ENCODE measurements at places on chromosomes 5 and 9.

GRCh38 chr9:121607434-121608167 lies 43.8 kb upstream of the DAB2IP start:
- no peaks in the 10 kb centered on the region for H3K27me3 ChIP-seq
- H3K36me3 ChIP-seq, result no peaks in the 10 kb centered on the region
- H3K27ac ChIP-seq, result peak overlapping the region; percentile 19
- DNase-seq, result no peak

DNA sequence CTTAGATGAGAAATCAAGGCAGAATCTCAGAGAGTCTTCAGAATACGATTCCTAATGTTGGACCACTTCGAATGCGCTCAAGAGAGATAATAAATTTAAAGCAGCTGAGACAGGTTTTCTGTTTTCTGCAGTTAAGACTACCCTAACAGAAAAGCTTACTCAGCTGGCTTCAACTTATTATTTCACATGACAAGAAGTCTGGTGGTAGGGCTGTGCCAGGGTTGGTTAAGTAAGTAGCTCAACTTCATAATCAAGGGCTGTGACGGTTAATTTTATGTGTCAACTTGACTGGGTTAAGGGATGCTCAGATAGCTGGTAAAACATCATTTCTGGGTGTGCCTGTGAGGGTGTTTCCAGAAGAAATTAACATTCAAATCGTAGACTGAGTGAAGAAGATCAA lies 3.8 kb downstream of the GPR150 start:
- H3K27me3 ChIP-seq, result no peaks in the 10 kb centered on the region
- no peak for DNase-seq
- H3K4me3 ChIP-seq, result no peak overlapping the region
- H3K4me1 ChIP-seq, result no peaks in the 10 kb centered on the region

- H3K27me3 ChIP-seq, result no peaks in the 10 kb centered on the region
- H3K27ac ChIP-seq, result no peak overlapping the region
- no peaks in the 10 kb centered on the region for H3K36me3 ChIP-seq
- H3K4me3 ChIP-seq, result no peak overlapping the region
- no peak for DNase-seq
Observed at GRCh38 chr5:33235304-33235703, 205.5 kb upstream of the TARS1 start.

DNA sequence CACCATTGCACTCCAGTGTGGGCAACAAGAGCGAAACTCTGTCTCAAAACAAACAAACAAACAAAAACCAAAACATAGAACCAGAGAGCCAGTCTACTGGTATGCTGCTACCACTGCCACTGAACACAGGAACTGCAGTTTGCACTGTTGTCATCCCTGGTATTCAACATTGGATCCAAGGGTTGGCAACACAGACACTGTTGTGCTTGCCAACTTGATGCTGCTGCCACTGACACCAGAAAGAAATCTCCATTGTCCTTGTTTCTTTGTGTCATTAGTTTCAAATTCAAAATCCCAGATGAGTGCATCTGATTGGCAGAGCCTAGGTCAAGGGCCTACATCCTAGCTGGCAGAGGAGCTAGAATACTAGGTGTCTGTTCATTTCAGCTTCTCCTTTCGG lies 16.2 kb downstream of the HINT1 start:
- no peak for DNase-seq
- no peaks in the 10 kb centered on the region for H3K27me3 ChIP-seq
- H3K4me3 ChIP-seq, result no peak overlapping the region
- H3K36me3 ChIP-seq, result no peaks in the 10 kb centered on the region

- no peak overlapping the region for H3K4me3 ChIP-seq
- H3K27ac ChIP-seq, result no peak overlapping the region
- no peaks in the 10 kb centered on the region for H3K27me3 ChIP-seq
- no peak for DNase-seq
Observed at GRCh38 chr5:96597438-96598020, 64.6 kb upstream of the CAST start.

- H3K36me3 ChIP-seq, result no peaks in the 10 kb centered on the region
- H3K27me3 ChIP-seq, result no peaks in the 10 kb centered on the region
- no peak overlapping the region for H3K27ac ChIP-seq
- H3K4me1 ChIP-seq, result no peaks in the 10 kb centered on the region
- DNase-seq, result peak; percentile 52
Observed at GRCh38 chr9:72280913-72281500, 84.0 kb downstream of the ZFAND5 start.

GRCh38 chr9:11199335-11199734 lies 586.5 kb upstream of the PTPRD start:
- DNase-seq, result no peak
- no peaks in the 10 kb centered on the region for H3K27me3 ChIP-seq
- H3K4me3 ChIP-seq, result no peak overlapping the region
- no peaks in the 10 kb centered on the region for H3K36me3 ChIP-seq

- H3K27ac ChIP-seq, result no peak overlapping the region
- H3K4me1 ChIP-seq, result no peaks in the 10 kb centered on the region
- H3K36me3 ChIP-seq, result no peaks in the 10 kb centered on the region
- no peak for DNase-seq
- no peak overlapping the region for H3K4me3 ChIP-seq
Observed at GRCh38 chr5:124126504-124127217, 614.7 kb downstream of the CSNK1G3 start.

- no peak overlapping the region for H3K4me3 ChIP-seq
- H3K27ac ChIP-seq, result no peak overlapping the region
- H3K27me3 ChIP-seq, result no peaks in the 10 kb centered on the region
- no peaks in the 10 kb centered on the region for H3K4me1 ChIP-seq
Observed at GRCh38 chr5:149114403-149115312, 26.6 kb upstream of the ABLIM3 start.

- H3K27ac ChIP-seq, result no peak overlapping the region
- no peaks in the 10 kb centered on the region for H3K27me3 ChIP-seq
- no peaks in the 10 kb centered on the region for H3K36me3 ChIP-seq
- H3K4me3 ChIP-seq, result no peak overlapping the region
- no peaks in the 10 kb centered on the region for H3K4me1 ChIP-seq
Observed at GRCh38 chr5:3380689-3381088, 214.9 kb upstream of the IRX1 start.

DNA sequence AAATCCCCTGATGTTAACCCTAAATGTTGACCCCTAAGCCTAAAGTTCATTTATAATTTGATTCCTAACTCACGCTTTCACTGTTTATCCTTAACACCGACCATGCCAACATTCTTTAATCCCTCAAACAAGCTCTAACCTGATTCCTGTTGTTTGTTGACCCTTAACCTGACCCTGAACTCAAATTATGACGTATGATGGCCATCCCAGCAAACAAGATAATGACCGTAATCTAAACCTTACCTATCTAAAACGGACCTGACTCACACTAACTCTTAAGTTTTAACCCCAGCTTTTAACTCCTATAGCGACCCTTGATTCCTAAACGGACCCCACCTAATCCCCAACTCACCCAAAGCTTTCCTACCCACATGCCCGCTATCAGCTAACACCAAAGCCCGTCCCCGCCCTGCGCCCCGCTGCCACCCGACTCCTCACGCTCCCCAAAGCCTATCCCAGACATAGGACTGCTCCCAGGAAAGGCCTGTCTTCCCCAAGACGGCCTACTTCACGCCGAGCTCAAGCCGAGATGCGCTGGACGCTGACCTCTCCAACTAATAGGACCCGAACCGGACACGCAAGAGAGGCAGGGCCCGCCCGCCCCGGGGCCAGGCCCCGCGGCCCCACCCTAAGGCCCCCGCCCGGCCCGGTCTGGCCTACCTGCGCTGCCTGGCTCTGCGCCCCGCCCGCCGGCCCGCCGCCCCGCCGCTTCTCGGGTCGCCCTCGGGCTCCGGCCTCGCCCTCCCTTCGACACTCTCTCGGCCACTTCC lies 395 bp downstream of the TLN1 start:
- H3K4me1 ChIP-seq, result peaks cover 13% of the 10 kb centered on the region
- H3K27ac ChIP-seq, result peak overlapping the region; percentile 98
- no peak for DNase-seq
- H3K4me3 ChIP-seq, result peak overlapping the region; percentile 82

DNA sequence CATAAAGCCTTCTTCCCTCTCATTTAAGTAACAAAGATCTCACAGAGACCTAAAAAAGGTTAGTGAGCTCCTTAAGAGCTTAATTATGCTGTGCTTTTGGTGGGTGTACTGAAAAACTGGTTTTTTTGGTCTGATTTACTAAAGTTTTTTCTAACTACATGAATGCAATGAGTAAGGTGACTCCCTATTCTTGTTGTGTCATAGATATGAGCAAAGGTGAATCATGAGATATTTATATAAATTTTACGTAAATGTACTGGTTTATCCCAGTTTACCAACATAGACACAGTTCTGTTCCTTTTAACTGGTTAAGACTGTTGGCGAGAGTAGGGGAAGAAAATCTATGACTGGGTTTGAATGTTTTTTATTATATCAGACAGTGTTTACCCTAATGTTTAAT lies 250.5 kb downstream of the NR2F1-AS1 start:
- H3K27me3 ChIP-seq, result no peaks in the 10 kb centered on the region
- no peak overlapping the region for H3K27ac ChIP-seq
- H3K4me3 ChIP-seq, result no peak overlapping the region
- no peaks in the 10 kb centered on the region for H3K4me1 ChIP-seq
- H3K36me3 ChIP-seq, result no peaks in the 10 kb centered on the region

- H3K36me3 ChIP-seq, result no peaks in the 10 kb centered on the region
- H3K4me1 ChIP-seq, result no peaks in the 10 kb centered on the region
- no peaks in the 10 kb centered on the region for H3K27me3 ChIP-seq
- no peak overlapping the region for H3K4me3 ChIP-seq
- no peak overlapping the region for H3K27ac ChIP-seq
- no peak for DNase-seq
Observed at GRCh38 chr9:133778336-133779013, 40.3 kb upstream of the SARDH start.

DNA sequence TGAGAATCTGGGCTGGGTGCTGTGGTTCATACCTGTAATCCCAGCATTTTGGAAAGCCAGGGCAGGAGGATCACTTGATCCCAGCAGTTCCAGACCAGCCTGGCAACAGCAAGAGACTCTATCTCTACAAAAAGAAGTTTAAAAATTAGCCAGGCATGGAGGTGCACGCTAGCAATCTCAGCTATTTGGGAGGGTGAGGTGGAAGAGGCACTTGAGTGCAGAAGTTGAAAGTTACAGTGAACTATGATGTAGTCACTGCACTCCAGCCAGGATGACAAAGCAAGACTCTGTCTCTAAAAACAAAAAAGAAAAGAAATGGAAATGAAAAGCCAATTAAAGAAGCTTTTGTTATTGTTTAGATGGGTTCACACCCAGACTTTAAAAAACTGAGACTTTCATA lies 131.6 kb upstream of the RASA1 start:
- no peak overlapping the region for H3K27ac ChIP-seq
- no peak overlapping the region for H3K4me3 ChIP-seq
- no peak for DNase-seq
- no peaks in the 10 kb centered on the region for H3K36me3 ChIP-seq

- H3K4me1 ChIP-seq, result no peaks in the 10 kb centered on the region
- H3K4me3 ChIP-seq, result peak overlapping the region; percentile 97
- H3K27ac ChIP-seq, result peak overlapping the region; percentile 100
- DNase-seq, result no peak
Observed at GRCh38 chr5:132962429-132963021, 909 bp downstream of the AFF4 start.

DNA sequence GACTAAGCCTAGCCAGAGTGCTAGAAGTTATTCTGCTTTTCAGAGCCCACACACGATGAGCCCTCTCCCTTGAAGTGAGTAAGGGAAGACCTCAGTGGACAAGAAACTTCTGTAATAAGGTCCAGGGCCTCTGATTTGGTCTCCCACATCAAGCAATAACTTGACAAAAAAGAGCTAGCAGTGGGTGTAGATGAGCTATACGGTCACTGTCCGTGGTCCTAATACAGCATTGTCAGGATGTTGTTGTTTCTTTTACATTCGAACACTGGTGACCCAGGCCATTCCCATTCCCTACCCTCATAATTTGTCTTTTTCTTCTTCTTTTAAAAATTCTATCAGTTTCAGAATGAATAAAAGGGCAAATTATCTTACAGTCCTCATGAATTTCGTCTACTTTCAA lies 5.2 kb downstream of the PCSK1 start:
- H3K27ac ChIP-seq, result no peak overlapping the region
- DNase-seq, result no peak
- no peaks in the 10 kb centered on the region for H3K4me1 ChIP-seq

DNA sequence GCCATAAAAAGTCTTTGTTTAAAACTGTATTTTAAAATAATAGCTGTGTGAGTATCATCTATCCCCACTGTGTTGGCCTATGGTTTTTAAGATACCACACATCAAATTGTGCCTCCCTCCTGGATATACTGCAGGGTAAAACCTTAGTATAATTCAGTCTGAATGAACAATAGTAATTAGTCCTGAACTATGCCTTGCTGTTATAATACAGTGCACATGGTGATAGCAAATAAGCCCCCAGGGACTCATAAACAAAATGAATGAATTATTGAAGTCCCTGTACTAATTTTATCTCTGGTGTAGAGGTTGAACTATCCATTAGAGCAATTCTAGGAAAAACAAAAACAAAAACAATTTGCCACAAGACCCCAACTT lies 142.7 kb upstream of the ADAMTSL1 start:
- no peak overlapping the region for H3K4me3 ChIP-seq
- no peaks in the 10 kb centered on the region for H3K27me3 ChIP-seq
- H3K36me3 ChIP-seq, result no peaks in the 10 kb centered on the region
- H3K27ac ChIP-seq, result peak overlapping the region; percentile 25
- no peaks in the 10 kb centered on the region for H3K4me1 ChIP-seq
- DNase-seq, result no peak

DNA sequence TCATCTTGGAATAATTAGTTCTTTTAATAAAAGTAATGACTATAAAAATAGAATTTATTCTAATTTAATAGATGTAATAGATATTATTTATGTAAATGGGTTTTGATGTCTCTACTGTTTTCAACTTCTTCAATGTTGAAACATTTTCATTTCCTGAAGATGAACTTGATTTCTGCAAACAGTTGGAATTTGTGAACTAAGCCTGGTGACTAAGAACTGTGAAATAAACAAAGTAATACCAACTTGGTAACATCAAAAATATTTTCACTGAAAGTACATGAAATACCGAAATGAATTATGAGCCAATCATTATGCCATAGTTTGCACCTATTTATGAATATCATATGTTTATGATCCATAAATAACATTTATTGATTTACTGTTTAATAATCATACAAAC lies 143.8 kb upstream of the FGF10 start:
- H3K27ac ChIP-seq, result no peak overlapping the region
- H3K27me3 ChIP-seq, result no peaks in the 10 kb centered on the region
- H3K4me3 ChIP-seq, result no peak overlapping the region
- no peaks in the 10 kb centered on the region for H3K4me1 ChIP-seq

DNA sequence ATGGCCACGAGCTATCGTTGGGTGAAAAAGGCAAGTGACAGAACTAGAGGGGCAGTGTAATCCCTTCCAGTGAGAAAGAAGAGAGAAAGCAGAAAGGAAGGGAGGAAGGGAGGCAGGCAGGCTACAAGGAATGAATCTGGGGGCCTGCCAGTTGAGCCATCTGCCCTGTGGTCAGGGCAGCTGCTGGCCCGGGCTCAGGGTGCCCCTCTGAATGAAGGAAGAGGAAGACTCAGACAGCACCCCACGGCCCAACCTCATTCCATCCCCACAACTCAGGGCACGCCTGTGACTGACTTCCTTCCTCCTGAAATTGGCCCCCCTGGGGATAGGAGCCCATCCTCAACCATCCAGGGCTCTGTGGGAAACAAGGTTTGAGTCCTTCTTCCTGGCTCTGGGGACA lies 20.3 kb upstream of the FLT4 start:
- no peak for DNase-seq
- no peak overlapping the region for H3K4me3 ChIP-seq
- H3K4me1 ChIP-seq, result no peaks in the 10 kb centered on the region
- H3K27me3 ChIP-seq, result peaks cover 14% of the 10 kb centered on the region
- H3K36me3 ChIP-seq, result no peaks in the 10 kb centered on the region
- H3K27ac ChIP-seq, result no peak overlapping the region

- DNase-seq, result no peak
- H3K36me3 ChIP-seq, result no peaks in the 10 kb centered on the region
- H3K4me3 ChIP-seq, result no peak overlapping the region
- H3K27ac ChIP-seq, result peak overlapping the region; percentile 74
Observed at GRCh38 chr9:134357631-134358025, 31.4 kb downstream of the RXRA start.
